ENCODE measurements at places on chromosomes 16 and 17. TPM values are rescaled to one million over a fixed set of nuclear protein-coding genes. Genes with fewer than 3 reads are reported as not detected.

DNA sequence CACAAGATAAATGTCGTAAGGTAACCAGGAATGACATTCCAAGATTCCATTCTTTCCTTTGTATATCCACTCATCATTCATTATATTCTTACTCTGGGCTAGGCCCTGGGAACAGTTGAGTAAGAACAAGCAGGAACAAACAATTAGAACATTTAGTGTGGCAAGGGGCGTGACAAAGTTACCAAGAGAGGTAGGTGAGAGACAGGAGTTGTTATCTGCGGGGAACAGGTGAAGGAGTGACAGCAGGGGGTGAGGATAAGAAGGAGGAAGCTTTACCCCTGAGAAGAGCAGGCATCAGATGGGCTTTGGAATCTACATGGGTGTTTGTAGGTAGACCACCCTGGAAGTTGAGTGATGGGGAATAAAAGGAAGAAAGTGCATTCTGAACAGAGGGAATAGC is 568.9 kb downstream of the WWOX start:
- no peak for DNase-seq

GRCh38 chr17:17035920-17036523 is 6.2 kb upstream of the MPRIP start:
- no peak for DNase-seq

EXOC3L1 gene
- not detected for polyA plus RNA-seq

- DNase-seq: no peak
Measured at GRCh38 chr17:45432405-45433158, at the start of gene ARHGAP27. TSS of gene ARHGAP27 (minus strand) at chr17:45432870. CDS start at chr17:45430279, 2,591 bp downstream.

DNA sequence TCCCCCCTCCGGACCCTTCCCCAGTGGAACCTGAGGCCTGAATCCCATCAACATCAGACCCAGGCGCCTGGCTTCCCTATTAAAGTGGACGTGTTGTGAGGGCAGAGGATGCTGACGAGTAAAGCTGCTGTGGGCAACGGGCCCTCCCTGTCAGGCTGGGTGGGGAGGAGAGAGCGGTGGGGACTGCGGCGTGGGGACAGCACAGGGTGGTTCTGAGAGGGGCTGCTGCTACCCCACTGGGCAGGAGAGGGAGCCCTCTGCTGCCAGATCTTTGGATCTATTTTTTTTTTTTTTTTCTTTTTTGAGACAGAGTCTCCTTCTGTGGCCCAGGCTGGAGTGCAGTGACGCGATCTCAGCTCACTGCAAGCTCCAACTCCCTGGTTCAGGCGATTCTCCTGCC is 5.9 kb downstream of the CA5A start:
- DNase-seq: no peak

NKD1 gene
- polyA plus RNA-seq: 0.11 TPM

GSG1L gene
- polyA plus RNA-seq: not detected

- DNase-seq: no peak
Measured at GRCh38 chr16:79395591-79395990, 204.9 kb downstream of the MAF start.
